DMS53 (cell line): ENCODE measurements at places on chromosomes 1 and 21.

GRCh38 chr1:168628807-168629206, 52.4 kb downstream of the XCL1 start:
- peak; percentile 53 for DNase-seq

- no peak for DNase-seq
Observed at GRCh38 chr1:7684132-7684531, 87.0 kb upstream of the VAMP3 start.

GRCh38 chr1:215147024-215147423, 64.5 kb downstream of the KCNK2 start:
- DNase-seq: no peak

DNA sequence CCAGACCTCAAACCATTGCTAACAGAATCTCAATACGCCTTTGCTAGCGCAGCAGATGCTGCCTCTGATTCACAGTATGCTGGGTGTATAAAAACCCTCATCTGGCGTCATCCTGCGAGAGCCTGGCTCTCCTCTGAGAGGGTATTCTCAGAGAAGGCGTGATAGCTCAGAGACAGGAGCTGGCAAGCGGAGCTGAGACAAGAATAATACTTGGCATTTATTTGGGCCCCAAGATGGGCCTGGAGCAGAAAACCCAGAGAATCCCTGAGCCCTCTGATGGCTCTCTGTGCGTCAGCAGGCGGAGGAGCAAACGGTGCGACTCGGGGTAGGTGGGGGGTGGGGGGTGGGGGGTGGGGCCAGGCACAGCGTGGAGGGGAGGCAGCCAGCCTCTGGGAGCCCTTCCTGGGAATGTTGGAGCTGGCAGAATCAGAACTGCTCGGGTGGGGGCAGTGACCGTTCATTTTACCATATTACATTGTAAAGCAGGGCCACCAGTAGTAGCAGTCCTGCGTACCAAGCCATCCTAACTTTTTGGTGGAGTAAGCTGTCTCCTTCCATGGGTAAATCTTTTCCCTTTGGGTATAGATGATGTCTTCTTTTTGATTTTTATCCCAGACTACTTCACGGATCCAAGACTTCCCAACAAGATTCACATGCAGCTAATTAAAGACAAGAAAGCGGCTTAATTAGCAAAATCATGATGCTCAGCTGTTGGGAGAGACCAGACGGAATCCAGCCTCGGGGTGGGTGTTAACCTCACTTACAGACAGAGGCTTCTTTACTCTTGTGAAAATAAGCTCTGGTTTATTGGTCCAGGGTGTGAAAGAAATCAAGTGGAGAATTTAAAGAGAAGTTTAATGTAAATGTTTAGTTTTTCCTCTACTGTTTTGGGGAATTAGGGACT, 7.1 kb downstream of the RIIAD1 start:
- DNase-seq: no peak

GRCh38 chr1:193663965-193664364, 477.6 kb upstream of the B3GALT2 start:
- peak; percentile 6 for DNase-seq

GRCh38 chr1:83516369-83516768, 482.6 kb downstream of the TTLL7 start:
- no peak for DNase-seq

DNA sequence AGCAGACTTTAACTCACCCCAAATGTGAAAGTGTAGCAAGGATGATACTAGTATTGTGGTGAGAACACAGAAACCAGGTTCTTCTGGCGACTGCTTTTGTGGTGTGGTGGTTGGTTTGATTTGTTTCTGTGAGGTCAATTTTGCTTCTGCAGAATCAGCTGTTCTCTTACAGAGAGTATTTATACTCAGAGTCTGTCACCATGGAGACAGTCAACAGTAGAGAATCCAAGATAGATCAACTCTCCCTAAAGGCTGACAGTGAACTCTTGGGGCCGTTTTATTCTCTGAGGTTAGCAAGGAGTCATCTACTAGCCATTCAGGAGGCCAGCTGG, at the start of gene CFAP107:
Gene CFAP107 (plus strand): TSS at position 209 of the 332 bp plus-strand sequence. CDS start 231 bp downstream, outside the sequence.
- DNase-seq: peak; percentile 16

DNA sequence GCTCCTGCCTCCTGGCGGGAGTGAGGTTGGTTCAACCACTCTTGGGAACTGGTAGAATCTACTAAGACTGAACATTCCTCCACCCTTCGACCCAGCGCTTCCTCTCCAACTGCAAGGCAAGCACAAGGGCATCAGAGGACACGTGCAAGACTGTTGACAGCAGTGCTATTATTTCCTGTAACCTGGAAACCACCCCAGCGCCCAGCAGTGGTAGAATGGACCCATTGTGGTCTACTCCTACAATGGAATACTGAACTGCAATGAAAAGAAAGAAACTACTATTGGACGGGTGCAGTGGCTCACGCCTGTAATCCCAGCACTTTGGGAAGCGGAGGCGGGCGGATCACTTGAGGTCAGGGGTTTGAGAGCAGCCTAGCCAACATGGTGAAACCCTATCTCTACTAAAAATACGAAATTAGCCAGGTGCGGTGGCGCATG, 33.0 kb upstream of the TARDBP start:
- no peak for DNase-seq

- no peak for DNase-seq
Observed at GRCh38 chr1:152392909-152393308, 21.2 kb downstream of the CRNN start.

- peak; percentile 68 for DNase-seq
Observed at GRCh38 chr1:241356187-241356518, 852 bp downstream of the RGS7 start.

DNA sequence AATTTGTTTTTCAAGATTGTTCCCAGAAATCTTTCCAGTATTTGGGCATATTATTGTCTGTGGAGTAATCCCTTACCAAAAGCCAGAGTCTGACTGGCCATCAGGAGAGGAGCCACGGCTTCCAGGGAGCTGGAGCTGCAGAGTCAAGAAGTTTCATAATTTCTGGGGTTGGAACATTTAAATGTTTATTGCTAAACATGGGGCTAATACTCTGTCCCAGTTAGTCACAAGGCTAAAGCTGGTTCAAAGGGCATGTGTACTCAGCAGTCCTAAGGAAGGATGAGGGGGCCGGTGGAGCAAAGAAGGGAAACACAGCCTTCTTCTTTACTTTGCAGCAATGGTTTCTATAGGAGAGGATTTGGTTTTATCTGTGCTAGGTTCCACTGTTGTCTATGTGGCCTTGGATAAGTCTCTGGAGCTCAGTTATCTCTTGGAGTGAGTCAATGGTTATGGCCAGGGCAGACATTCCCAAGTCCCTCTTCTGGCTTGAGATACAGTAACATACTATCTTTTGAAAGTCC, 9.5 kb downstream of the DENND2D start:
- no peak for DNase-seq

GRCh38 chr1:247506831-247507230, 29.4 kb downstream of the OR2C3 start:
- no peak for DNase-seq

DNA sequence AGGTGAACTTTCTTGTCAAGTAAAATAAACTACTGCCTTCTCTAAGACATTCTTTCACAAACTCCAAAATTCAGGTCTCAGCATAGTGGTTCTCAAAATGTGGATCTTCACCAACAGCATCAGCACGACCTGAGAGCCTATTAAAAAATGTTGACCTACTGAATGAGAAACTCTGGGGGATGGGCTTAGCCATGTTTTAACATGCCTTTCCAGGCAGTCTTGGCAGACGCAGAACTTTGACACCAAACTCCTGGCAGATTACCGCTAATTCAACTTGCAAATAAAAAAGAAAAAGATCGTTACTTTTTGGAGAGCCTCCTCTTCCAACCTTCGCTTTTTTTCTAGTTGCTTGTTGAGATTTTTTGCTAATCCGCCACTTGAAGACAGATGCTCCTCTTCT, 35.1 kb downstream of the ARHGAP29 start:
- no peak for DNase-seq

DNA sequence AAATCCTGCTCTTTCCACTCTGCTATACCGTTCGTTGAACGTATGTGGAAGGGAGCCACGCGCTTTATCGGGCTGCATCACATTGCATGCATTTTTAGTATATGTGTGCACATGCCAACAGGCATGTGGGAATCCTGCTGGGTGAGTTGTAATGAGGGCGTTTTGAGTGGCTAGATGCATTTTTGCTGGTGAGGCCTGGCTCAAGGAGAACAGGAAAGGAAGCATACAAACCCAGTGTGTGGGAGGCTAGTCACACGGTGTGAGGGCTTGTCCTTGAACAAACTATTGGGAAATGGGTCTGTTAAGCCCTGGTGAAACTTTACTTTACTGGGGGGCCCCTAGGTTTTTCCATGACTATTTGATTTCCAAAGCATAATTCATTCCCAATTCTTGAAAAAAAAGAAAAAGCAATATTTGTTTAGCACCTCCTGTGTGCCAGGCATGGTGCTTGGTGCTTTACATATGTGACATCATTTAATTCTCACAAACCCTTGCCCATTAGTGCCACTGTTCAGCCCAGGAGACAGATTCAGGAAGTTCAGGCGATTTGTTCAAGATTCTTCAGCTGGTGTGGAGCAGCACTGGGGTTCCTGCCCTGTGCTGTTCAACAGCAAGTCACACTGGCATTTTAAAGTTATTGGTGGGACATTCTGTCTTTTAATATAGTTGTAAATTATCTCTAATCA, 25.6 kb upstream of the JUN start:
- DNase-seq: no peak

- DNase-seq: no peak
Observed at GRCh38 chr1:239835946-239836440, 255.7 kb upstream of the FMN2 start.

DNA sequence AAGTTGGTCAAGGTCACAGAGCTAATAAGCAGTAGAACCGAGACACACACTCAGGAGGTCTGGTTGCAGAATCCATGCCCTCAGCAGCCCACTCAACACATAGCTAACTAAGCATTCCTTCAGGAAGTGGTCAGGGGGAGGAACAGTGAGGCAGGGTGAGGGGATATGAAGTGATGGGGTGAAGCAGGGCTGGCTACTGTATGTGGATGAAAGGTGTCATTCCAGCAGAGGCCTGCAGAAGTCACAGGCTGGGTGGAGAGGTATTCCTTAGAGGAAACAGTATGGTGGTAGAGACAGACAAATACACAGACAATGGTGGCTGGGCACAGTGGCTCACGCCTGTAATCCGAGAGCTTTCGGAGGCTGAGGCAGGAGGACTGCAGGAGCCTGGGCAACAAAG, 14.1 kb downstream of the TMCO4 start:
- no peak for DNase-seq

GRCh38 chr1:204477036-204477740, 17.4 kb downstream of the PIK3C2B start:
- no peak for DNase-seq

DNA sequence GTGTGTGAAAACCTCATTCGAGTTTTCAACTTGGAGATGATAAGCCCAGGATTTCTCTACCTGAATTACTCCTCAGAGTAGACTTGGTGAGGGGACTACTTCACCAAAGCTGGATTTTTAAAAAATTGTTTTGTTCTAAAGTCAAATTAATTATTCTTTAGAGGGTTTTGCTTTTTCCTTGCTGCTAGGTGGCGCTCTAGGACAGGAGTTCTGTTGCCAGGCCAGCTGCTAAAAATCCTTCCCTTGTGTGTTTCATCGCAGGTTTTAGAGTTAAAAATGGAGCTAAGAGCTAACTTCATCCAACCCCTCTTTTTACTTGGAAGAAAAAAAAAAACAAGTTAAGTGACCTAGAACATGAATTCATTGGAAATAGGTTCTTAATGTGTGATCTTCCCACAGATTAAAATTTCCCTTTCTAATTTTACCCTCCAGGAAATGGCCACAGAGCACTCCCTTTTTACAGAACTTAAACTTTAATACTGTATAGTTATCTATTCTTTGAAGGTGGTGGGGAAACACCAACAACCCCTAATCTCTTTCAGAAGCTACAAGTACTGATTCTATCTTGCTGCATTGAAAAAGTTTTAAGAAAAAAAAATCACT, 36.7 kb upstream of the FAM163A start:
- DNase-seq: peak; percentile 81

- DNase-seq: no peak
Observed at GRCh38 chr1:94044290-94044790, 76.6 kb downstream of the ABCA4 start.

- no peak for DNase-seq
Observed at GRCh38 chr1:4090556-4090955, 190.5 kb upstream of the C1orf174 start.

GRCh38 chr1:59803458-59804038, 11.2 kb upstream of the HOOK1 start:
- no peak for DNase-seq

DNA sequence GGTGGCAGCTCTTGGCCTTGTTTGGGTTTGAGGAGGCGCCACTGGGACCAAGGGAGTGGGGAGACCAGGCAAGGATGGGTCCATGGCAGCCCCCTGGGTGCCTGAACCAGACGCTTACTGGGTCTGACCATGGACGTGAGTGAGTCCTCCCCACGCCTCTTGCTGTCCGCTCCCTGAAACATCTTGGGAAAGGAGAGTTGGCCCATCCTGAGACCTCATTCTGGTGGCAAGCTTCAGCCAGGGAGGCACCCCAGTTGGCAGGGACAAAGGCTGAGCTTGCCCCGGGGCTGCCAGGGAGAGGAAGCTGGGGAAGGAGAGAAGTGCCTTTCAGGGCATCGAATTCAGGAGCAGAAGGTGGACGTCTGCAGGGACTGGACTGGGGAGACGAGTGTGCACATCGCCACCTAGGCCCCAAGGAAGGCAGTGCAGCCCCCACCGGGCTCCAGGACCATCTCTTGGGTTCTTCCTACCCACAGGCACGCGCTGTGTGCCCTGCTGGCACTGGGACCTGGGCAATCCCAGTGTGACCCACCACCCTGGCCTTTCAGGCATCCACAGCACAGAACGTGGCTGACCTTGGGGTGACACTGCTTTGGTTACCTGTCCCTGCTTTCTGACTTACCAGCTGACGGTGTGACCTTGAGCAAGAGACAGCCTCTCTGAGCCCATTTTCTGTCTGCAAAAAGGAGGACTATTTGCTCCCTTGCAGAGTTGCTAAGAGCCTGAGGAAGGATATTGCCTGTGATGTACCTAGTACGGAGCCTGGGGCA, 132.9 kb upstream of the WNT4 start:
- peak; percentile 84 for DNase-seq

- peak; percentile 42 for DNase-seq
Observed at GRCh38 chr1:61692155-61692800, 32.7 kb downstream of the TM2D1 start.

DNA sequence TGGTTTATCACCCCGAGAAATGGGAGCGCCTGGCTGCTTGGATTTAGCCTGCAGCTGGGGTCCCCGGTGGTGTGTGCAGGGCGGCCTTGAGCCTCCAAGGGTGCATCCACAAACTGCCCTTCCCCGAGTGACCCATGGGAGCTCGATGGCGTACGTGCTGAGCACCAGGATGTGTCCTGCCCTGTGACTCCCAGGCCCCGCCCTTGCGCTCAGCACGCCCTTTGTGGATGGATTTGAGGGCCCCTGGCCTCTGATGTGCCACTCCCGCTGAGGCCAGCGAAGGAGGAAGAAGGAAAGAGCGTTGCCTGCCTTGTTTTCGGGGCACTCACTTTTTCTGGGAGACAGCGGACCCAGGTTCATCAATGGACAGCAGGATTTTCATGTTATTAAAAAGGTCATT, 1.7 kb upstream of the TFF3 start:
- DNase-seq: peak; percentile 92

- no peak for DNase-seq
Observed at GRCh38 chr1:67135354-67135753, 584 bp upstream of the C1orf141 start.

- no peak for DNase-seq
Observed at GRCh38 chr1:198271467-198271866, 114.7 kb downstream of the NEK7 start.

- peak; percentile 18 for DNase-seq
Observed at GRCh38 chr1:201713086-201713810, 115.7 kb upstream of the IPO9 start.
